Ecto neural progenitor cell (in vitro differentiated cells): ENCODE measurements at places on chromosomes 5 and 9.

DNA sequence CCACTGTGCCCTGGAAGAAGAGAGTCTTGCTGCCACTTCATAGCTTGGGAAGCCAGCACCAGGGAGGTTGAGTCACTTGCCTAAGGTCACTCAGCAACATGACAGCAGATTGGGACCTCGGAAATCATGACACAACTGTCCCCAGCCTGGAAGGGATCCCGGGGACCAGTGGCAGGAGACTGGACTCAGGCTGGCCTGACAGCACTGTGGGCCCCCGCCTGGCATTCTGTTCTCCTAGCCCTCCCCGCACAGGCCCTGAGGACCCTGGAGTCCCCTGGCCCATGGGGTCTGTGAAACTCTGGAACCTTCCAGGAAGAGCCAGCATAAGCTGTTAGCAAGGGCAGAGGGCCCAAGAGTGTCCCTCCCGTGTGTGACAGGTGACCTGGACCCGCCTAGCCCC is 64.9 kb downstream of the COL5A1 start:
- no peak for DNase-seq

DNA sequence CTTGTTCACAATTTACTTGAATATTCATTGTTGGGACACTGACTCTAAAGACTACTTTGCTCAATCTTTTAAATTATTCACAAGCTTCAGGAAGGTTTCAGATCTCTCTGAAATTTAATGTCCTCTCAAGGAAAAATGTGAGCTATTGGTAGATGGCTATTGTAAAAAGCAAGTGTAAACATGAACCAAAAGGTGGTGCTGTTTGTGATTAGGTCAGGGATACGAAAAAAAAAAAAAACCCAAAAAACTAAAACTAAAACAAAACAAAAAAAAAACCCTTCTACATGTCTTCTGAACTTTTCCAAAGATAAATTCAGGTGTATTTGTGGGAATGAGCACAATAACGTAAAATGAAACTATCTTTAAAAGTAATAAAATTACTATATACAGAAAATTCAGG is 193.8 kb downstream of the SLF1 start:
- DNase-seq = no peak

- DNase-seq = no peak
Observed at GRCh38 chr5:83072966-83073365, 4.2 kb downstream of the TMEM167A start.

GRCh38 chr5:72082048-72082447 is 25.2 kb upstream of the MAP1B start:
- DNase-seq = no peak

DNA sequence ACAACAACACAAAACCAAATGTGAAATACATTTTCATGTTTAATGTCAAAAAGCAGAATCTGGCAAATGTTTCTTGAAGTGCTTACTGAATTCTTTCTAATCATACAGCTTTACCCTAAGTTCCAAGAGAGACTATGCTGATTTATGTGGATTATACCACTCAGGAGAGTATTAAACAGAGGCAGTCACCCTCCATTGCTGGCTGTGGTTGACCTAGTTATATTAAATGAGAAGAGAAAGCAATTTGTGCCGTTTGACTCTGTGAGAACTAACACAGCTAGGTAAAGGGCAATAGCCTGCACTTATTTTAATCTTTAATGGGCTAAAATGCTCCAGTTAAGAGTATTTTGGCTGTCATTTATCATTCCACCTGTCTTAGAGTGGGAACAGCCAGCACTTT is 62.6 kb downstream of the ELL2 start:
- DNase-seq = no peak

- DNase-seq = no peak
Observed at GRCh38 chr9:120650352-120650751, 63.9 kb downstream of the MEGF9 start.

DNA sequence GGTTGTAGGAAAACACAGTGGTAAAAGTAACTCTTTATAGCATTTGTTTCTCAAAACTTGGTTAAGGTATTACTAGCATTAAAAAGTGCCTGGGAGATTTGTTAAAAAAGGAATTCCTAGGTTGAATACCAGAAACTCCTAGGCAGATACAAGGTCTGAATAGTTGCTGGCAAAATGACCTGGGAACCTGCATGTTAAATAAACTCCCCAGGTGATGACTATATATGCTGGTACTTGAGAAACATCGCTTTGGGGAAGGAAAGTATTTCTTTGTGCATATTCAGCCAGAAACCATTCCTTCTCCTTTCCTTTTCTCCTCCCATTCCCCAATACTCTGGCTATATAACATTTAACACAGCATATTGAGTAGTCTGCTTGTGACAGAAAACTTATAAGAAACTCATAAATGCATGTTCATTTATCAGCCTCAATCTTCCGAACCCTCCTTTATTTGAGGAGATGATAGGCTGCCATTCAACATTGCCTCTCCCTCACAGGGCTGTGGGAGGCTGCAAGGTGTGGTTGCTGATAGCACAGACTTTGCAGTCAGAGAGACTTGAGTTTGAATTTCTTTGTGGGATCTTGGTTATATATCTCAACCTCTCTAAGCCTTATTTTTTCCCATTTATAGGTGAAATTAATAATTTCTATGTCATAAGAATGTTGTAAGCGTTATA is 28.7 kb downstream of the PCSK1 start:
- no peak for DNase-seq

GRCh38 chr9:70463877-70464276 is 49.4 kb upstream of the KLF9 start:
- no peak for DNase-seq
